ENCODE measurements at places on chromosomes 5 and 9.

DNA sequence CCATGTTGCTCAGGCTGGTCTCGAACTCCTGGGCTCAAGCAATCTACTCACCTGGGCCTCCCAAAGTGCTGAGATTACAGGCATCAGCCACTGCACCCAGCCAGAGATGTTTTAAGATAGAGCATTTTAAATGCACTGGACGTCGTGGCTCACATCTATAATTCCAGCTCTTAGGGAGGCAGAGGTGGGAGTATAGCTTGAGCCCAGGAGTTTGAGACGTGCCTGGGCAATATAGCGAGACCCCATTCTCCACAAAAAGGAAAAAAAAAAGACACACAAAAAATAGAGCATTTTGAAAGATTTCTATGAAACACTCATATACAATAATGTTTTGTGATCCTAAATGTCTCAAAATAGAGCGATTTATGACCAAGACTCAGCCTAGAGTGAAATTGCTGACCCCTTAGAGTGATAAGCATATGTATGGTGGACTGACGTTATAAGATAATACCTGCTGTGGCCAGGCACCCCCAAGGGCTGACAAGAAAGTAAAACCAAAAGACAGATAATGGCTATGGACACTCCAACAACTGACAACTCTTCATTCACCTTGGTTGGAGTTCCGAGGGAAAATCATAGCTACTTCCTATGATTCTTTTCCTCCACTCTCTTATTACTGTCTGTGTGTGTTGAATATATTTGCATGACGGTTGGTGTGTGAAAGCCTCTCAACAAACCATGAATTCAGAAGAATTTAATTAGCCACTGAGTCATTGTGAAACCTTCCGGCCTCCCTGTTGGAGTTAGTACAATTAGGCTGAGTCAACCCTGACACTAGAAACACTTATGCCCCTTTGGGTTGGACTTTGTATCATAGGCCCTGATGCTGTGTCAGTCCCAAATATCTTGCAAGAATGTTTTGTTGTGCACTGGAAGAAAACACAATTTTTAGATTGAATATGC lies 526.5 kb upstream of the NUDT12 start:
- no peak for DNase-seq

DNA sequence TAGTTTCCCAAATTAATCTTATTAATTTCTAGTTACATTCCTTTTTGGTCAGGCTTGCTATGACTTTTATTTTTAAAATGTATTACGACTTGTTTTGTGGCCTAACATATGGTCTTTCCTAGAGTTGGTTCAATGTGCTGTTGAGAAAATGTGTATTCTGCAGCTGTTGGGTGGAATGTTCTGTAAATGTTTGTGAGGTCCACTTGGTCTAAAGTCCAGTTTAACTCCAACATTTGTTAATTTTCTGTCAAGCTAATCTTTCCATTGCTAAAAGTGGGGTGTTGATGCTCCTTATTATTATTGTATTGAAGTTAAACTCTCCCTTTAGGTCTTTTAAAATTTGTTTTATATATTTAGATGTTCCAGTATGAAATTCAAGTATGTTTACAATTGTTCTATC lies 1010.8 kb upstream of the EDIL3 start:
- DNase-seq: no peak

DNA sequence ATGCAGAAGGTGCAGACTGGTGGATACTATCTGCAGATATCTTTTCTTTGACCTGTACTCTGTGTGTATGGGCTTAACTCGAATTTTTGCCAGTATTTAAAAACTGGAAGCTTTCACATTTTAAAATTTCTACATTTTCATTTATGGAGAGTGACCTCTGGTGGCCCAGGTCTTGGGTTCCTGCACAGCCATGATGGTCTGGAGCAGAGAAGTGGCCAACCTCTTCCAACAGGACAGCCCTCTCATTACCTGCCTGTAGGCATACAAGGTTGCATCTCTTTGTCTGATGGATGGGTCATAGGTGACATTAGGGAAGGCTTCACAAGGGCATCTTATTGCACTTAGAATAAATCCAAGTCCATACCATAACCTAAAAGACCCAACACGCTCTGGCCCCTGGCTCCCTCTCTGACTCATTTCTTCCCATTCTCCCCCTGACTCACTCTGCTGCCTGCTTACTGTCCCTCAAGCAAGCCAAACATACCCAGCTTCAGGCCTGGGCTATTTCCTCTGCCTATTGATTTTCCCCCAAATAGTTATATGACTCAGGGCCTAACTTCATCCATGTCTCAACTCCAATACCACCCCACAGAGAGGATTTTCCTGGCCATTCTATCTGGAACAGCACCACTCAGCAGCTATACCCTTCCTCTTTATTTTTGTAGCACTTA lies 113.3 kb upstream of the SLC1A3 start:
- no peak for DNase-seq

DNA sequence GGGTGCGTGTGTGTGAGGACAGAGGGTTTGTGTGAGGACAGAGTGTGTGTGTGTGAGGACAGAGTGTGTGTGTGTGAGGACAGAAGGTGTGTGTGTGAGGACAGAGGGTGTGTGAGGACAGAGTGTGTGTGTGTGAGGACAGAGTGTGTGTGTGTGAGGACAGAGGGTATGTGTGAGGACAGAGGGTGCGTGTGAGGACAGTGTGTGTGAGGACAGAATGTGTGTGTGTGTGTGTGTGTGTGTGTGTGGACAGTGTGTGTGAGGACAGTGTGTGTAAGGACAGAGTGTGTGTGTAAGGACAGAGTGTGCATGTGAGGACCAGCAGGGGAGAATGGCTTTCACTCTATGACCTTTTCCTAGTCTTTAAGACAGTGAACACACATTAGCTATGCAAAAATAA lies 63.1 kb upstream of the UBAC1 start:
- no peak for DNase-seq

Data from DND-41 (cell line).